ENCODE measurements at places on chromosomes 2 and 18.

DNA sequence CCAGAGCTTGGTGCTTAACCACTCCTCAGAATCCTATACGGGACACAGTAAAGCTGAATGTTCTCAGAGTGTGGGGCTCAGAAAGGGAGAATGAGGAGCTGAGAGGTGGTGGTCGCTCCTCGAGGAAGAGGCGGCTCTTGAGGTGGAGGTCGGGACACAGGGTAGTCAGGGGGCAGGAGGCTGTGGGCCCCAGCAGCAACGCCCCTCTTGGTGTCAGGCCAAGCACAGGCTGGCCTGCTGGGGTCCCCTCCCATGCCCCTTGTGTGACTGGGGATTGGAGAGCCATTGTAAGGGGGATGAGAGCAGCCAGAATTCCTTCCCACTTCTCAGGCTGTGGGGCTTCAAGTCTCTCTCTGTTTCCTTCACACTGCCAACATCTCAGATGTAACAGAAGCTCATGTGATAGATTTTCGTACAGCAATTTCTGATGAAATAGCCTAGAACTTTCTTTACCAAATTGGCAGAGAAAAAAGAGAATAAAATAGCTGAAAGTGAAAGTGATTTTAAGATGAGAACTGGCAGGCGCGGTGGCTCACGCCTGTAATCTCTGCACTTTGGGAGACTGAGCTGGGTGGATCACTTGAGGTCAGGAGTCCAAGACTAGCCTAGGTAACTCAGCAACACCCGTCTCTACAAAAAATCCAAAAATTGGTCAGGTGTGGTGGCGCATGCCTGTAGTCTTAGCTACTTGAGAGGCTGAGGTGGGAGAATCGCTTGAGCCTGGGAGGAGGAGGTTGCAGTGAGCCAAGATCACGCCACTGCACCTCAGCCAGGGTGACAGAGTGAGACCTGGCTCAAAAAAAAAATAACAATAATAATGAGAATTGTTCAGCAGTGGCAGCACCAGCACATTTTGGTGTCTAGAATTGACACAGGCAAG lies 61.1 kb upstream of the RPL31 start:
- no peak for DNase-seq

- DNase-seq: no peak
These were observed 12.2 kb downstream of the PLEK start for GRCh38 chr2:68377137-68377780.

- no peak for DNase-seq
These were observed 7.7 kb downstream of the FBXO15 start for GRCh38 chr18:74139888-74140287.

GRCh38 chr18:2855560-2856350 lies 8.9 kb downstream of the EMILIN2 start:
- DNase-seq: no peak

GRCh38 chr2:7027411-7027810 lies 110.2 kb downstream of the RNF144A start:
- DNase-seq: no peak

DNA sequence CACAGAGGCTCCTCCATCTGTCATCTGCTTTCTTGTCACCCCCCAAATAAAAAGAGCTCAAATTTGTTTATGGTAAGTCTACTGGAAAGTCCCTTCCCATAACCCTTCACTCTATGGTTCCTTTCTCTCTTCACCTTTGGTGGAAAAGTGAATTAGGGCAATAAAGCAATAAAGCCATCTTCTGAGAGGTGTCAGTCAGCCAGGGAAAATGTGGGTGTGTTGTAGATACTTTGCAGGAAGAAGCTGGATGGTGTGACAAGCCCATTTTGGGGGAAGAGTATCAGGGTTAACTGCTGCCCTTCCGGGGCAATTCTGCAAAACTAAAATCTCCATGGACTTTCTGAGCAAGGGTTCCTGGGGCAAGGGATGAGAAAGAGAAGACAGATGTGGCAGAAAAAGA lies 197.9 kb downstream of the SH3BP4 start:
- no peak for DNase-seq

GRCh38 chr2:233799716-233800115 lies 21.6 kb downstream of the MROH2A start:
- DNase-seq: no peak

GRCh38 chr18:48669991-48670750 lies 131.3 kb downstream of the CTIF start:
- DNase-seq: no peak

DNA sequence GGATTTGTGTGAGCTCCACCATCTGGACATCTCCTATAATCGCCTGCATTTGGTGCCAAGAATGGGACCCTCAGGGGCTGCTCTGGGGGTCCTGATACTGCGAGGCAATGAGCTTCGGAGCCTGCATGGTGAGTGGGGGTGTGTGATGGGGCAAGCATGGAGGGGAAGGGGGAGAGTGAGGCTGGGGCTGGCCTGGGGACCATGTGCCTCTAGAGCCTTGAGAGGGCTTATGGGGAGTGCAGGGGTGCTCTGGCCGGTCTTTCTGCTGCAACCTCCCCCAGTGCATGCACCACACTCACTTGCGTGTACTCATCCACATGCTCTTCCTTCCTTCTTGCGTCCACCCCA lies 7.9 kb downstream of the STK11IP start:
- DNase-seq: no peak

DNA sequence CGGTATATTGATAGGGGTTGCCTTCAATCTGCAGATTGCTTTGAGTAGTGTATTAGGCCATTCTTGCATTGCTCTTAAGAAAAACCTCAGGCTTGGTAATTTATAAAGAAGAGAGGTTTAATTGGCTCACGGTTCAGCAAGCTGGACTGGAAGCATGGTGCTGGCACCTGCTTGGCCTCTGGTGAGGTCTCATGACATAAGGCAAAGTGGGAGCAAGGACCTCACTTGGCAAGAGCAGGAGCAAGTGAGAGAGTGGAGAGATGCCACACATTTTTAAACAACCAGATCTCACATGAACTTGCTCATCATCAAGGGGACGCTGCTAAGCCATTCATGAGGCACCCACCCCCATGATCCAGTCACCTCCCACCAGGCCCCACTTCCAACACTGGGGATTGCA lies 4.9 kb downstream of the MAP3K2 start:
- DNase-seq: no peak

- DNase-seq: no peak
These were observed 48.3 kb downstream of the WDFY1 start for GRCh38 chr2:223896833-223897311.

DNA sequence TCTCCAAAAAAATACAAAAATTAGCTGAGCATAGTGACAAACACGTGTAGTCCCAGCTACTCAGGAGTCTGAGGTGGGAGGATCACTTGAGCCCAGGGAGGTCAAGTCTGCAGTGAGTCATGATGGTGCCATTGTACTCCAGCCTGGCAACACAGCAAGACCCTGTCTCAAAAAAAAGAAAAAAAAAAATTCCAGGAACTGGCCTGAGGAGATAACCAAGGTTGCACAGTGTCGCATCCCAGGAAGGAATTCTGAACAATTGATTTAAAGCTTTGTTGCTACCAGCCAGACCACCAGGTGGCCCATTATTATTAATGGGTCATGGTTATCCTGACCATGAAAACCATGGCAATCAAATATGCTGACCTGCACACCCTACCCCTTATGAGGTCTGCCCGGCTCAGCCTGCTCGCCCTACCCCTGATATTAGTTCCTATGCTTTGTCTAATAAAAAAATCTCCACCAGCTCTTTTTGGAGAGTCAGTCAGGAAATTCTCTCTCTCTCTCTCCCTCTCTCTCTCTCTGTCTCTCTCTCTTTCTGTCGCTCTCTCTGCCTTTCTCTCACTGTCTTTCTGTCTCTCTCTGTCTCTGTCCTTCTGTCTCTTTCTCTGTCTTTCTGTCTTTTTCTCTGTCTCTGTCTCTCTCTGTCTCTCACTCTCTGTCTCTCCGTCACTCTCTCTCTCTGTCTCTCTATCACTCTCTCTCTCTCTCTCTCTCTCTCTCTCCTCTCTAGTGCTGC lies 73.7 kb downstream of the NCAPH start:
- no peak for DNase-seq

DNA sequence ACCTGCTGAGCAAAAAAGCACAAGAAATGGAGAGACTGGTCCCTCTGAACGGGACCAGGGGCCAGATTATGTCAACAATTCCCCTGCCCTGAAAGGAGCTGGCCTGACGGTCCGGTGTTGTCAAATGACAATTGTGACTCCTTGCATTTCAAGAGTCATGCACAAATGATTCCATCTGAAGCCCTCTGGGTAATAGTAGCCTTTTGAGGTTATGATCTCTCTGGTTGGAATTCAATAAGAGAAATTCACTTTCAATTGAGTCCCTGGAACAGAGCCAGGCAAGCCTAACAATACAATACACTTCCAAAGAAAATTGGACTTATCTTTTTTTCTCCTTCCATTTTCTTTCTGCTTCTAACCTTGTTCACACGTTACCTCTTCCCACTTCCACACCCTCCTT lies 116.9 kb downstream of the C1D start:
- no peak for DNase-seq

- DNase-seq: no peak
These were observed 1225.6 kb downstream of the LRP1B start for GRCh38 chr2:140905083-140905781.

DNA sequence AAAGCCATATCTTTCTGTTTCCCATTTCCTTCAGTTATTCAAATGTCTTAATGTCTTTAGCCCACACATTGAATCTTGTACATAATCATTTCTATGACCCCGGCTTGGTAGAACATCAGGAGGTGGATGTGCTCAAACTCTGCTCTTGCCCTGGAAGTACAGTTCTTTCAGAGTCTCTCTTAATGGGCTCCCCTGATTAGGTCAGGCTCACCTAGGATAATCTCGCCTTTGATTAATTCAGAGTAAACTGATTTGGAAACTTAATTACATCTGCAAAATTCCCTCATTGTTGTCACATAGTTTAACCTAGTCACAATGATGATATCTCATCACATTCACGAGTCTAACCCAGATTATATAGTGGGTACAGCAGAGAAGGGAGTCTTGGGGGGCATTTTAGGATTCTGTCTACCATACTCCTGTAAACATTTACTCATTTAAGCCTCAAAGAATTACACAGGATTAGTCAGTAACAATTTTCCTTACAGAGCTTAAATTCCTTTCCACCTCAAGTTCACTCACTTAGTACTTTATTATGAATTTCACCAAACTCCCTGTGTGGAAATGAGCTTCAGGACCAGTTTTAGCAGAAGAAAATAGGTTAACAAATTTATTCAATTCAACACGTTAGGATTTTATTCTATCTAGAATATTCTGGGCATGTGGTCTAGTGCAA lies 135.5 kb downstream of the FHOD3 start:
- DNase-seq: no peak

DNA sequence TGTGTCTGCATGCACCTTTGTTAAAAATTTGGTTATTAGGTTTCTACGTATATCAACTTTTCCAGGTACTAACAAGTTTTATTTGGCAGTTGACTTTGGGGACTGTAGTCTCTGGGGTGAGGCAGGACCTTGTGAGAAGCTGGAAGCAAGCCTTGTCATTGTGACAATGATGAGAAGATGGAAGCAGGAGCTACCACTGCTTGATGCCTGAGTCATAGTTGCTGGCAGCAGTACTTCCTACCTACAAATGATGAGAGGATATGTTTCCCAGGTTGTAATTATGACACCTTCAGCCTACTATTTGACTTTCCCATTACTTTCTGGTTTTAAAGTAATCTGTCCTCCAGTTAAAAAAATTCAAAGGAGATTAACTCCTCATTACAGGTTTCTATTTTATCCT lies 516.3 kb downstream of the NRXN1 start:
- no peak for DNase-seq

DNA sequence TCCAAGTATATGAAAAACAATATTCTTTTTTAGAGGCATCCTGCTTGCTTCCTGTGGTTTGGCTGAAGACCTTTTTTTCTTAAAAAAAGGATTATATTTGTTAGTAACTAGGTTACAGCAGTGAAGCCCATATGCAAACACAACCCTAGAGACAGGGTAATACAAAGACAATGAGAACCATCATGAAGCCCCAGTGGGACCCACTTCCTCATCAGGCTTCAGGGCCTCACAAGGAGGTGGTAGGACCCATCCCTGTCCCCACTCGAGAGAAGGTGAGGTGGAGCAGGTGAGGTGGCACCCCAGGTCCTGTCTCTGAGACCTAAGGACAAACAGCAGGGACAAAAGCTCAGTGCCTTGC lies 80.3 kb downstream of the EDAR start:
- DNase-seq: no peak

GRCh38 chr2:11168488-11168887 lies 13.2 kb downstream of the SLC66A3 start:
- no peak for DNase-seq

DNA sequence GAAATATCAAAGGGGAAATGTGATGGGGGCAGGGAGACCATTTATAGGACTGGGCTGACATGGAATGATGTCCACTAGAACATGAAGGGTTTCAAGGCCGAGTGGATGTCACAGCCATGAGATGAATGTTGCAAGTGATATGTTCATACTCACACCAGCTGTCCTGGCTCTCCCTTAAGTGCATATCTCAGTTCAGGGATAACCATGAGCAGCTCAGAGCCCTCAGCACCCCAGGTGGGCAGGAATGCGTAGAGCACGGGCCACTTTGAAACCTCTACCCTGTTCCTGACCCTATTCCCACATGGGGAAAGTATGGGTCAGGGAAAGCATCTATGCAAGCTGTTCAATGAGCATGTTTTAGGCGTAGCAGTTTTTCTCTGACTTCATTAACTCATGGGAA lies 12.4 kb upstream of the EML4 start:
- no peak for DNase-seq

DNA sequence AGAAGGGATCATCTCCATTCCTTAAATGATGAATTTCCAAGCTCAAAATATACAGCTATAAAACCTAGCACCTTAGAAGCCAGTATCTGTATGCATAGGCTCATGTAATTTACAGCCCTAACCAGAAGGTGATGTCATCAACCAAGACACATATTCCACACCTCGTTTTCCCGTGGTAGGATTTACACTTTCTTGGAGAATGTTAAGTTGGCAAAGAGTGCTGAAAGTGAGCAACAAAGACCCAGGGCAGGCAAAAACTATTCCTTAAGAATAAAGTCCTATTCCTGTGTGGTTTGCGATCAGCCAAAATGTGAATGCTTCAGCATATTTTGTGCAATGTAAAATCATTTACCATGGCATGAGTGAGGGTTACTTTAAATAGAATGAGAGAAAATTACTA lies 247.1 kb downstream of the OSR1 start:
- no peak for DNase-seq

DNA sequence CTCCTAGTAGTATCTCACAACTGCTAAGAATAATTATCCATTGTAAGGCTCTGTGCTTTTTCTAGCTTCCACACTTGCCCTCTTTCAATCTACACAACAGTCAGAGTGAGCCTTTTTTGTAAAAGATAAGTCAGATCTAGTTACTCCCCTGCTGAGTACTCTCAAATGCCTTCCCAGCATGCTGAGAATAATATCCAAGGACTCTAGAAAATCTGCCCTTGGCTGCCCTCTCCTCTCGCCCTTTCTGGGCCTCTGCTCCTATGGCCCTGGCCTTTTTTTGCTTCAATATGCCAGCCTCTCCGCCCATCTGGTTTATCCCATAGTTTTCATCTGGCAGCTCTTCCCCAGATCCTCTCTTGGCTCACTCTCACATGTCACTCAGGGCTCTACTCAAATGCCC lies 455.9 kb upstream of the UBE2E3 start:
- no peak for DNase-seq

DNA sequence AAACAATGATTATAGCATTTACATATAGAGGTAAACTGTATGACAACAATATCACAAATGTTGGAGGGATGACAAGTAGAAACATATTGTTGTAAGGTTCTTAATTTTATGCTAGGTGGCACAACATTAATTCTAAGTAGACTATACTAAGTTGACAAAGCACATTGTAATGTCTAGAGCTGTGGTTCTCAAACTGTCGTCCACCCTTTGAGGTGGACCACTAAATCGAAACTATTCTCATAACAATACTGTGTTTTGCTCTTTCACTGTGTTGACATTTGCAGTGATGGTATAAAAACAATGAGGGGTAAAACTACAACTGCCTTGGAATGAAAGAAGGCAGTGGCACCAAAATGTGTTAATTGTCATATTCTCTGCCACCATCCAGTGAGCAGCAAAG lies 66.1 kb downstream of the METTL8 start:
- no peak for DNase-seq

All from AG04450 (cell line).